ENCODE measurements at places on chromosomes 3 and 15.
A peak's percentile ranks its signal among the peaks of the same experiment; 100 is the strongest.

GRCh38 chr15:85741021-85741421 lies 53.7 kb downstream of the KLHL25 start:
- no peak for DNase-seq

GRCh38 chr3:118781232-118781631 lies 253.4 kb downstream of the IGSF11 start:
- DNase-seq = no peak

- DNase-seq = no peak
Observed at GRCh38 chr3:93992207-93992606, 12.3 kb downstream of the ARL13B start.

DNA sequence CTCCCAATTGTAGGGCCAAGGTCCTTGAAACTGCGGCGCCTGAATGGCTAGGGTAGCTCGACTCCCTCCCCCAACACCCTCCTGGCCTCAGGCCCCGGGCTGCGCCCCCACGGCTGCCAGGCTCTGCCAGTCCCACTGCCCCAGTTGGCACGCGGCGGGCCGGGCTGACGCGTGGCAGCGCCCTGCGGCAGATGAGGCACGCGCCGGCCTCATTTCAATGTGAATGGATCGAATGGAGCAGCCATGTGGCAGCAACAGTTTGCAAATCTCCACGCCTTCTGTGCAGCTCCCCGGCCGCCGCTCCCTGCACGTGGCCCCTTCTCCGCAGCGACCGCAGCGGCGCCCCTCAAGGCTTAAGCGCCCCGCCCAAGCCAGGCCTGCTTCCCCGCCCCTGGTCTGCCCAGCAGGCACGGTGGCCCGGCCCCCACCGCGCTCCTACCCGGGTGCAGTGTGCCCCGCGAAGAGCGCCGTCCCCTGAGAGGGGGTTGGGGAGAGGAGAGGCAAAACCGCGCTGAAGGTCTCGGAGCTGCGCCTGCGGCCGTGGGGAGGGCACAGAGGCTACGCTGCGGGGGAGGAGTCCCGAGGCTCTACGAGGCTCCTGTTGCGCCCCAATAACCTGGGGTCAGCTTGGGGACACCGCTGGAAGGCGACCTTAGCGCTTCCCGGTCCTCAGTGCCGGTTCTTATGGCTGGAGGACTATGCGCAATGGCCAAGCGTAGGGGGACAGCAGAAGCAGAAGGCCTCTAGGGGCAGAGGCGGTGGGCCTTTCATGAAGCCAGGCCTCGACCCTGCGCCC lies 3.1 kb upstream of the DLL4 start:
- DNase-seq = peak; percentile 19

GRCh38 chr3:194964809-194965208 lies 279.1 kb downstream of the FAM43A start:
- DNase-seq = no peak

GRCh38 chr3:194907811-194908210 lies 222.1 kb downstream of the FAM43A start:
- no peak for DNase-seq

GRCh38 chr3:172102883-172103310 lies 63.5 kb downstream of the FNDC3B start:
- DNase-seq = no peak

- DNase-seq = no peak
Observed at GRCh38 chr15:45123397-45123796, 6.3 kb downstream of the DUOXA1 start.

DNA sequence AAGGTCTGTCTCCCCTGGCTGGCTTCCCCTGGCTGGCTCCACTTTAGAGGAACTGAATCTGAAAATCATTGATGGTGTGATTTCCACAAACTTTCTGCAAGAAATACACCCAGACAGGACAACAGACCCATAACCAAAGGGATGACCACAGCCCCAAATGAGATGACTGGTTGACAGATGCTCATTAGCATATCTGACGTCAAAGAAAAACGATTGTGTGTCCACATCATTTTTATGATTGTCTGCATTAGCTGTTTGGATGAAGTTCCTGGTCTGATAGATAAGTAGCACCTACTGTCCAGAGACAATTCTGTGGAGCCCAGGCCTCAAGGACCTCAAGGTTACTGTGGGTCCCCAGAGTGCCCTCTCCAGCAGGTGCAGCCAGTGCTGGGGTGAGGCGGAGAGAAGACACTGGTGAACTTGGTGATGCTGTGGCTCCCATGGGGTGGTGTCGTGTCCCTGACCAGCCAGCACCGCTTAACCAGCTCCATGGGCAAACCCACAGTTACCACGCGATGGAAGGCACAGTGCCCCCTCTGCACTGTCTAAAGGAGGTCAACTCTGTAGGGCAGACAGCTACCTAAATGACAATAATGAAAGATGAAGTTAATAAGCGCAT lies 127.4 kb downstream of the NSMCE3 start:
- no peak for DNase-seq

- no peak for DNase-seq
Observed at GRCh38 chr15:98859149-98859548, 148.4 kb downstream of the PGPEP1L start.

- DNase-seq = no peak
Observed at GRCh38 chr3:2945121-2945520, 165.1 kb downstream of the IL5RA start.

DNA sequence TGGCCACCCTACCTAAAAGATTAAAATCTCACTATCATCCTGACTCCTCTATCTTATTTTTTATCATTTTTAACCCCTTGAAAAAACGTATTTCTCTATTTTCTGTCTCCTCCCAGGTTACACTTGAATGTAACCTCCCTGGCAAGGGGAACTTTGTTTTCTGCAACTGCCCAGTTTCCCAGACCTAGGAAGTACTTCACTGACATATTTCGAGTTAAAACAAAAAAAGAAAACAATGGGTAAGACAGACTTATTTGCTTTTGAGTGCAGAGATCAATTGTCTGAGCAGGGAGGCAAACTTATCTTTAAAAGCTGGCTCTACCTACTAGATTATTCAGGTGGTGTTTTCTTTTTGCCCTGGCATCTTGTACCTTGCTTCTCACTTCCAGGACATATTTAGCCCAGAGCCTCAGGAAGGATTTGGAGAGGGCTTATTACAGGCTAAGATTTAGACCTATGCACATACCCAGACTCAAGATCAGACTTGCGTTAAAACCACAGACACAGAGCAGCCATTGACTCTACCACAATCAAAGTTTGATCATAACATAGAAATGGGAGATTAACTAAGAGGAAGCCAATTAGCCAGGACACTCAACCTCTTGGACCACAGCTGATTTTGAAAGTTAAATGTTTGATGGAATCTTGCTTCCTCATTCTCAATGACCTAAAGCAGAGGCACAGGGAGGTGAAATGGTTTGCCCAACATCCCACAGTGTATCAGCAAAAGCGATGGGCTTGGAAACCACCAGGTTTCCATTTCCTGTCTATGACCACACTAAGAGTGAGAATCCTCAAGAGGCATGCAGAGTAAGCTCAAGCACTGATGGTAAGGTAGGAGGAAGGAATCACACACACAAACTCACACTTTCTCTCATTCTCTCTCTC lies 169.5 kb upstream of the THBS1 start:
- DNase-seq = peak; percentile 18

GRCh38 chr3:32844914-32845313 lies 27.1 kb downstream of the TRIM71 start:
- DNase-seq = no peak

- no peak for DNase-seq
Observed at GRCh38 chr3:138938877-138939560, 7.9 kb downstream of the FOXL2 start.

- DNase-seq = peak; percentile 48
Observed at GRCh38 chr15:39171944-39172368, 408.9 kb upstream of the THBS1 start.

DNA sequence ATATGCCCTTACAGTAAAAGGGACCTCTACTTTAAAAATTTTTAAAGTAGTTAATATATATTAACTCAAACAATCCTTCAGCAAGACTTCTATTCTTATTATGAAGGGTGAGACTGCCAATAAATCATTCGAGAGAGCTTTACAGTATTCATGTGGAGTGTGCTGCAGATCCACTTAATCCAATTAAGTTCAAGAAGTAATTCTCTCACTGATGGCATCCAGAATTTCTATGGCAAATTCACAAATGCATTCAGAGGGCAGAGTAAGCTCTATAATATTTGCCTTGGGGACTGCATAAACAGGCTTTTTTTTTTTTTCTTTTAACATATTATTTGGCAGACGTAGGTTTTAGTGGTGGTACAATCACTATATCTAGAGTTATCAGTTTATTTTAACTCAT lies 692.0 kb downstream of the NLGN1 start:
- no peak for DNase-seq

- no peak for DNase-seq
Observed at GRCh38 chr3:31937225-31937624, 43.8 kb downstream of the OSBPL10 start.

DNA sequence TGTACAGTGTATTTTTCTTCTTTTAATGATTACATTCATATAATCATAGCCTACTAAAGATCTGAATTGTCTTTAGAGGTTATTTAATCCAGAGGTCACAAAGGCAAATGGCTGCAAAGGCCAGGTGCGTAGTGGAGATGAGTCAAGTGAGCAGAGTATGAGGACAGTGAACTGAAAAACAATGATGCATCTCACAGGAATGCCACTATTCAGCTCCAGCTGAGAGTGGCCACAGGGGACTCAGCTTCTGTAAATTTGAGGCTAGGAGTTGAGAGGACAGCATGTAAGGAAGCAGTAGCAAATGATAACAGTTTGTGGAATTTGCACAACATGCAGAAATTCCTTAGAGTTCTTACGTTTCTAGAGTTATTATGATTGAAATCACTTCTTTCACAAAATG lies 50.4 kb downstream of the COL6A5 start:
- DNase-seq = no peak

GRCh38 chr15:67903708-67904107 lies 63.9 kb upstream of the RNU6-1 start:
- no peak for DNase-seq

- no peak for DNase-seq
Observed at GRCh38 chr15:98983334-98983733, 24.3 kb downstream of the PGPEP1L start.

- no peak for DNase-seq
Observed at GRCh38 chr15:69861331-69862171, 236.2 kb downstream of the TLE3 start.

DNA sequence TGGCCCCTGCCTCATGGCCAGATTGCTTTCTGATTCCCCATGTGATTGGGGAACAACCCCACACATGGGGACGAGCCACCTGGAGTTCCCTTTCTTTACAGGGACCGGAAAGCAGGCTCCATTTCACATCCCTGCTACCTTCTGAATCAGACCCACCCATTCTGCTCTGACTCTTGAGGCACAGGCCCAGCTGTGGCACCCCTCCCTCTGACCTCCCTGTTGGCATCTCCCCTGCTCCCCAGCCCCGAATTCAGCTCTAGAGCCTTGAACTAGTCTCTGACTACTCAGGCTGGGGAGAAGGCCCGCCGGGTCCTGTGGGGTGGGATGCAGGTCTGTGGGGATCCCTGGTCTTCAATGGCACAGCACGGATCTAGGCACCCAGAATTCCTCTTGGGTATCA lies 12.1 kb downstream of the FAM3D start:
- no peak for DNase-seq

GRCh38 chr3:80733522-80734176 lies 965.9 kb upstream of the ROBO1 start:
- DNase-seq = no peak

- DNase-seq = no peak
Observed at GRCh38 chr3:173762501-173762900, 365.0 kb downstream of the NLGN1 start.

GRCh38 chr15:91711384-91712033 lies 142.0 kb upstream of the SLCO3A1 start:
- DNase-seq = no peak

DNA sequence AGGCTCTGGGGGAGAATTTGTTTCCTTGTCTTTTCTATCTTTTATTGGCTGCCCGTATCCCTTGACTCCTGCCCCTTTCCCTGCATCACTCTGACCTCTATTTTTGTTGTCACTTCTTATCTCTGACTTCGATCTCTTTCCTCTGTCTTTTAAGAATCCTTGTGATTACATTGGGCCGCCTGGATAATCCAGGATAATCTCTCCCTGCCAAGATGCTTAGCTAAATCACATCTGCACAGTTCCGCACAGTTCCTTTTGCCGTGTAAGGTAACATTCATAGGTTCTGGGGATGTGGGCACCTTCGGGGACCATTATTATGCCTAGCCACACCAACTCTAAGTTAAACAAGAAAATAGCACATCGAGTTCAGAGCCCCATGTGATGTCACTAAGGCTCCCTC lies 103.0 kb upstream of the DPPA4 start:
- DNase-seq = no peak

DNA sequence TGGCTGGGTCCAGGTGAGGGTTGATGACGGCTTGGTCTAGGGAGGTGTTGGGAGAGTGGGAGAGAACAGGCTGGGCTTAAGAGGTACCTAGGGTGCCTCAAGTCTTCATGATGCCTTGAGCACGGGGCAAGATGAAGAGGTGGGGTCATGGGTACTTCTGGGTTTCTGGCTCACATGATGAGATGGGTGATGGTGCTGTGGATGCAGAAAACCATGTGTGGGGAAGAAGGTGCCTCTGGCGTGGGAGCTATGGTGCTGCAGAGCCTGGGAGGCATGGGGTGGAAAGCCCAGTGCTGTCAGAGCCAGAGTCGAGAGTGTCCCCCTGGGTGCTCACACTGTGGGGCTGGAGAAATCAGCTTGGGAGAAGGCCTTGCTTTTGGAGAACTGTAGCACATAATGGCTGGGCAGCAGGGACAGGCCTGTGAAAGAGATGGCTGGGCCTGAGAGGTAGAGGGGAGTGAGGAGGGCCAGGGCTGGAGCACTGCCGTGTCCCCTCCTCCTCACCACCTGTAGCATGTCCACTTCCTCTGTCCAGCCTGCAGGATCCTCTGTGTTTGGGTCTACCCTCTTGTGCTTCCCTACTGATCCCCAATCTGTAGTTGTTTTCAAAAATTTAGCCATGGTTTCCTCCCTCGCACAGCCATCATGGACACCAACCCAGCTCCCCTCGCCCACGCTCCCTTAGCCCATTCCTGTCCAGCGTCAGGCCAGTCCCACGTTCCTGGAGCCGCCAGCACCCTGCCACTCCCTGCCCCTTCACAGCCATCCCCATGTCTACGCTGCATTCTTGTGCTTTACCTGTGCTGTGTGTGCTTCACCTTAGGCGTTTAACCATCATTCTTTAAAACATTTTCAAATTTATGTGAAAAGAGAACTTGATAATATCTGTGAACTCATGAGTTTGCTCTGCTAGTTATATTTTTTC lies 132.0 kb downstream of the EEFSEC start:
- no peak for DNase-seq

GRCh38 chr3:39644176-39644575 lies 165.2 kb upstream of the MYRIP start:
- no peak for DNase-seq

- DNase-seq = peak; percentile 30
Observed at GRCh38 chr3:169668072-169668956, 4.8 kb upstream of the MECOM start.

DNA sequence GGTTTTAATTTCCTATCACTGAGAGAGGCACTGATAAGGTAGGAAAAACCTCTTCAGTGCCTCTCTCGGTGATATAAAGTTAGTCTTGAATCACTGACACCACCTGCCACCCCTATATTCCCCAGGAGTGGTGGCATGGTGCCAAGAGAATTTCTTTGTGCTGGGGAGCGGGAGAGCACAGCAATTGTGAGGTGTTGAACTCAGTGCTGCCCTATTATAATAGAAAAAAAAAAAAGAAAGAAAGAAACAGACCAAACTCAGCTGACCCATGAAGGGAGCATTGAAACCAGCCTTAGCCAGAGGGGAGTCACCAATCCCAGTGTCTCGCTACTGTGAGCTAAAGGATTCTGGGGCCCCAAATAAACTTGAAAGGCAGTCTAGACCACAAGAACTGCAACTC lies 201.4 kb upstream of the STT3B start:
- no peak for DNase-seq
